Epithelial cell of alveolus of lung (primary cell): ENCODE measurements at places on chromosomes 3 and 15. TPM values are rescaled to one million over a fixed set of nuclear protein-coding genes. Genes with fewer than 3 reads are reported as not detected.

Gene MIX23
- total RNA-seq = 22.8 and 26.2 TPM in 2 replicates

Gene FMN1
- 1.3 and 6.2 TPM in 2 replicates for total RNA-seq

Gene FBXL22
- total RNA-seq = 0.32 TPM in 1 of 2 replicates, not detected in the other

Gene IMPG2
- total RNA-seq = under 0.01 and 0.24 TPM in 2 replicates

Gene ILDR1
- not detected in 2 replicates for total RNA-seq
